ENCODE measurements at places on chromosomes 2 and 18. TPM values are rescaled to one million over a fixed set of nuclear protein-coding genes. Genes with fewer than 3 reads are reported as not detected.

DNA sequence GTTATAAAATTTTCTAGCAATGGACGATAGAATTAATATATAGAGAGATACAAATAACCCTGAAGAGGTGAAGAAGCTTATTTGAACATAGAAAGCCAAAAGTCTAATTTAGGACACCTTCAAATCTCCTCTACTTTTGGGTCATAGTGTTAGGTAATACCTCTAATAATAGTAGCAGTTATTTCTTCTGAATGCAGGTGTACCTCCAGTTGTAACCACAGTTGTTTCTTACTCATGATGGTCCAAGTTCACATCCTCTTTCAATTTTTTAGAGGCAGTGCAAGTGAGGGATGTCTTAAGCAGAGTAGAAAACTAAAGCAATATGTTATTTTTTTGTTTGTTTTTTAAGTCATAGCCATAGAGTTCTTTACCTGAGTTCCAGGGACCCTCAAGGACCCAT lies 429.5 kb downstream of the CCDC85A start:
- DNase-seq: no peak

DNA sequence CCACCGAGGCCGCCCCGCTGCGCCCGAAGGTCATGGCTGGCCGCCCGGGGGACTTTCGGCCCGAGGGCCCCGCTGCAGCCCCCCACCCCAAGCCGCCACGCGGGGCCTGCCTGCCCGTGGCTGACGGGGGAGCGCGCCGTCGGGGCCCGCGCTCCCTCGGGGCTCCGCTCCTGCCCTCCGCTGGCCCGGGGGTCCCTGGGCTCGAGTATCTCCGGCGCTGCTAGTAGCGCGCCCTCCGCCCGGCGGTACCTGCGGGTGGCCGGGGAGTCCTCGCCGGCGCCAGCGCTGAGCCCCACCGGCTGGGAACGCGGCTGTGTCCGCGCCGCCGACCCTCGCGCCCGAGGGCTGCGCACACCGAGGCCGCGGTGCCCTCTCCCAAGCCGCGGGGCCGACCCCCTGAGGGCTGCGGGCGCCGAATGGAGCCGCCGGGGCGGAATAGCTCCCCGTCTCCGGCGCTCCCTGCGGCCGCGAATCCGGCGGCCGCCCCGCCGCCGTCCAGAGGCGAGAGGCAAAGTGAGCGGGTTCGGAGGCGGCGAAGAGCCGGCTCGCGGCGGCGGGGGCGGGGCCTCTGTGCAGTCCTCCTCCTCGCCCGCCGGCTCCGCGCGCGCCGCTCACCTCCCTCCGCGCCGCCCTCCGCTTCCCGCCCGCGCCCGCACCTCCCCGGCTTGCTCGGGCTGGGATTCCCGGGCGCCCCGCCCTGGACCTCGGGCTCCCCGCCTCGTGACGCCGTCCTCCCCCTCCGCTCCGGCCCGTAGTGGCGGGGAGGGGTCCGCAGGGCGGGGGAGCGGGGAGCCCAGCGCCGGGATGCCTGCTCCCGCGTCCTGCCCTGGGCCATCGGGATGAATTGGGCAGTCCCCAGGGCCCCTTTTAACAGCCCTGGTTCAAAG lies at the start of gene KCNG3:
TSS of gene KCNG3 (minus strand) at position 515 of the 887 bp plus-strand sequence. CDS start at position 34, 481 bp downstream.
- peak; percentile 68 for DNase-seq

Gene SERPINB12
- total RNA-seq: 2.6 TPM

Gene ABCB6
- total RNA-seq: 35.3 TPM

GRCh38 chr2:3142961-3143571 lies 234.6 kb downstream of the EIPR1 start:
- no peak for DNase-seq

- DNase-seq: no peak
Measured at GRCh38 chr2:64151476-64151875, 7.3 kb upstream of the PELI1 start.

All from tongue (tissue), 3 donors.